ENCODE measurements at places on chromosomes 4 and X. TPM values are rescaled to one million over a fixed set of nuclear protein-coding genes. Genes with fewer than 3 reads are reported as not detected.

CCSER1 gene
- 0.30 TPM for total RNA-seq

TRPC5OS gene
- not detected for total RNA-seq

VCX2 gene
- total RNA-seq, result not detected

TLL1 gene
- total RNA-seq, result under 0.01 TPM

KLF3 gene
- total RNA-seq, result 17.8 TPM

ADH1B gene
- 0.09 TPM for total RNA-seq

TMEM185A gene
- total RNA-seq, result 22.6 TPM

EOLA2 gene
- total RNA-seq, result 20.2 TPM

DACH2 gene
- not detected for total RNA-seq

C4orf33 gene
- 3.6 TPM for total RNA-seq

ARHGAP6 gene
- 0.30 TPM for total RNA-seq

CCNB3 gene
- 0.30 TPM for total RNA-seq

FGF5 gene
- 33.6 TPM for total RNA-seq

GAGE12E gene
- total RNA-seq, result not detected

KIF4A gene
- 1.2 TPM for total RNA-seq

CSAG2 gene
- total RNA-seq, result not detected

HSFX1 gene
- 0.89 TPM for total RNA-seq

C4orf51 gene
- not detected for total RNA-seq

RTL3 gene
- total RNA-seq, result 0.05 TPM

F8A2 gene
- total RNA-seq, result not detected

GCNA gene
- total RNA-seq, result 3.0 TPM

CT55 gene
- not detected for total RNA-seq

C4orf36 gene
- total RNA-seq, result not detected

MAGEA12 gene
- total RNA-seq, result not detected

ZNF711 gene
- 6.1 TPM for total RNA-seq

RRH gene
- total RNA-seq, result not detected

SPANXA1 gene
- total RNA-seq, result not detected

ASMT gene
- not detected for total RNA-seq

PDGFRA gene
- 82.1 TPM for total RNA-seq

MAGEC1 gene
- total RNA-seq, result not detected

USP27X gene
- total RNA-seq, result 3.6 TPM

ENPEP gene
- total RNA-seq, result 0.30 TPM

FGFBP2 gene
- total RNA-seq, result not detected

PF4V1 gene
- 9.2 TPM for total RNA-seq

F8A3 gene
- 0.78 TPM for total RNA-seq

PAK3 gene
- 2.2 TPM for total RNA-seq

USP51 gene
- 1.5 TPM for total RNA-seq

SHOX gene
- total RNA-seq, result not detected

NDUFC1 gene
- 22.3 TPM for total RNA-seq

MAGEB17 gene
- total RNA-seq, result not detected

SOX3 gene
- total RNA-seq, result not detected

RAB33A gene
- total RNA-seq, result 9.8 TPM

NUDT10 gene
- total RNA-seq, result 2.1 TPM

SLC25A4 gene
- total RNA-seq, result 31.2 TPM

XAGE1A gene
- total RNA-seq, result not detected

HSFX4 gene
- total RNA-seq, result not detected

TASL gene
- not detected for total RNA-seq

CLGN gene
- total RNA-seq, result 3.0 TPM

EXOC1L gene
- not detected for total RNA-seq

TMEM47 gene
- total RNA-seq, result 40.6 TPM
